SJCRH30 (cell line): ENCODE measurements at places on chromosomes 3 and 15. TPM values are rescaled to one million over a fixed set of nuclear protein-coding genes. Genes with fewer than 3 reads are reported as not detected.
A peak's percentile ranks its signal among the peaks of the same experiment; 100 is the strongest.

DNA sequence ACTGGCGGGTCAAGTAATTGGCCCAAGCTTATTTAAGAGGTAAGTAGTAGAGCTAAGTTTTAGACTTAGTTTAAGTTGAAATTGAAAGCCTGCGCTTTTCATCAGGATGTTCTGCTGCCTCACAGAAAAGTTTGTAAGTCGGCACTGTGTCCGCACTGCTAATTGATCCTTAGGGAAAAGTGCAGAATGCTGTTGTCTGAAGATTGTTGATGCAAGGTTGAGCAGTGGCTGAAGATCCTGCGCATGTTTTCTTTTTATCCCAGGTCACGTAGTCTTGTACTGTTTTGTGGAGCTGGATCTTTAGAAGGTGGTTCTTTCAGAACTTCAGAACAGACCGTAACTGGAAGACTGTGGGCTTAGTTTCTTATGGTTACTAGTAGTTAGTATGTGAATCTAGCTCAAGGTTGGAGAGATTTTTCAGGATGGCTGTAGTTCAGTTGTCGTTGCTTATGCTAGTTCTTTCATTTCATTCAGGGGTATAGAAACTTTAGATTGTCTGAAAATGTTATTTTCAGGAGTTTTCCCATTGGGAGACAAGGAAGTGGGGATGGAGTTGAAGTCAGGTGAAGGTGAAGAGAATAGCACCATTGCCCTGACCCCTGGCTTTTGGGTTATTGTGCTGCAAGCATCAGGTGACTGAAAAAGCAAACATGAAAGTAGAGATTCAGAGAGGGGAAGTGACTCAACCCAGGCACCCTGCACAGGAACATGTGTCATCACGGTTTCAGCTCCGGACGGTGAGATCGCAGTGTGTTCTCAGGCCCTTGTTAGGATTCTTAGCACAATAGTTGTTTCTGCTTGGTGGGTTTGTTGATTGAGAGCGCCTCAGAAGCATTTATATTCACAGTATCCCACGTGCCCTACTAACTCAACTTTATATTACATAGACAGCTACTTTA lies 32.8 kb downstream of the AKAP13 start:
- no peak overlapping the region for H3K4me3 ChIP-seq
- no peaks in the 10 kb centered on the region for H3K36me3 ChIP-seq

DNA sequence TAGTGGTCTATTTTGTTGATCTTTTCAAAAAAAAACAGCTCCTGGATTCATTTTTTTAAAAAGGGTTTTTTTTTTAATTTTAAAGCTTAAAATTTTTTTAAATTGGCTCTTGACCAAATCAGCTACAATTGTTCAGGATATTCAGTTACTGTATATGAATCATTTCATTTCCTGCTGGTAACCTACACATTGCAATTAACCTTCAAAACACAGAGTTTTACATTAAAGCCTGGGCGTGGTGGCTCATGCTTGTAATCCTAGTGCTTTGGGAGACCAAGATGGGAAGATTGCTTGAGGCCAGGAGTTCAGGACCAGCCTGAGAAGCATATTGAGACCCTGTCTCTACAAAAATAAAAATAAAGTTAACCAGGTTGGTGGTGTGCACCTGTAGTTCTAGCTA lies 163.4 kb downstream of the ALDH1A2 start:
- no peak for DNase-seq
- no peaks in the 10 kb centered on the region for H3K4me1 ChIP-seq
- no peak overlapping the region for H3K27ac ChIP-seq
- H3K4me3 ChIP-seq: no peak overlapping the region
- no peaks in the 10 kb centered on the region for H3K36me3 ChIP-seq

DNA sequence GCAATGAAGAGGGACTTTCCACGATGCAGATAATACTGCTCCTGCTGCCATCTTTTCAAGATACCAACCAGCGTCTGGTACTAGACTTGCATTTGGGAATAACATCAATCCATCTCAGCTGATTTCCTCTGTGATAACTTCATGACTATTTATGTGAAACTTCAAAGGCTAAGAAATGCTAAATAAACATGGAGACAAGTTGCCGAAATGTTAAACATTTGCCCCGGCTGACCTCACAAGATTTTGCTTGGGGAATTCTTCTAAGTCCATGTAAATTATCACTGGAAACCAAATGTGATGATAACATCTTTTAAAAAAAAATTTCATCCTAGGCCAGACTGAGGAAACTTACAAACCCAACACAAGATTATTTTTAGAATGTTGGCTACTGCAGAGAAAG lies 185.8 kb upstream of the PRICKLE2 start:
- no peak overlapping the region for H3K4me3 ChIP-seq
- DNase-seq: no peak
- no peak overlapping the region for H3K27ac ChIP-seq
- no peaks in the 10 kb centered on the region for H3K36me3 ChIP-seq

DNA sequence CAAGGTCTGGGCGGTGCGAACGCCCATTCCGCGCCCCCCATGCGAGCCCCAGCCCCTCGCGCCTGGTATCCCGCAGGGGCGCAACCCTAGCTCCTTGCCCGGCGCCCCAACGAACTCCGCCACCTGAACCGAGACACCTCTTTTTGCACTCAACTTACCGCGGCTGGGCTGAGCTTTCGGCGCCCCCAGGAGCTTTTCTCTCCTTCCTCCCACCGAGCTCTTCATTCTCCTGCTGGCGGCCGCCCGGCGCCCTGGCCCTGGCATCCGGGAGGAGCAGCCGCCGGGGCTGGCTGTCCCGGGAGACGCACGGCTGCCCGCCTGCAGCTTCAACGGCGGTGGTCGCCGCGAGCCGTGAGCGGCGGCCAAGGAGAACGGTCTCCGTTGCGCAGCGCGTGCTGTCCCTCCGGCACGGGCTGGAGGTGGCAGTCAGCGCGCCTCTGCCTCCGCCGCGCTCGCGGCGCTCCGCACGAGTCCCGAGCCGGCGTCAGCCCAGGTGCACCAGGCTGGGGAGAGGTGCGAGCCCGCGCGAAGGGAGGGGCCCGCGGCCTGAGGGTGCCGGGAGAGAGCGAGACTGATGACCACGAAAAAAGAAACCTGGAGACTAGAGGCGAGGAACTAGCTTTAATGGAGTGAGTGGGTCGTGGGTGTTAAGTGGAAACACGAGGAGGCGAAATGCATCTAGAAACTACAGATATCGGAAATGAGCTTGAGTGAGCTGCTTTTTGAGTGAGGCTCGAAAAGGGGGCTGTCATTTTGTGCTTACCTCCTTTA lies 621.5 kb upstream of the ZNF385D start:
- H3K4me3 ChIP-seq: no peak overlapping the region
- no peak for DNase-seq
- H3K27ac ChIP-seq: no peak overlapping the region
- H3K36me3 ChIP-seq: no peaks in the 10 kb centered on the region; the same call in 1 of the 2 replicates
- H3K27me3 ChIP-seq: peaks cover 5% of the 10 kb centered on the region; the same call in 1 of the 2 replicates
- no peaks in the 10 kb centered on the region for H3K4me1 ChIP-seq

DNA sequence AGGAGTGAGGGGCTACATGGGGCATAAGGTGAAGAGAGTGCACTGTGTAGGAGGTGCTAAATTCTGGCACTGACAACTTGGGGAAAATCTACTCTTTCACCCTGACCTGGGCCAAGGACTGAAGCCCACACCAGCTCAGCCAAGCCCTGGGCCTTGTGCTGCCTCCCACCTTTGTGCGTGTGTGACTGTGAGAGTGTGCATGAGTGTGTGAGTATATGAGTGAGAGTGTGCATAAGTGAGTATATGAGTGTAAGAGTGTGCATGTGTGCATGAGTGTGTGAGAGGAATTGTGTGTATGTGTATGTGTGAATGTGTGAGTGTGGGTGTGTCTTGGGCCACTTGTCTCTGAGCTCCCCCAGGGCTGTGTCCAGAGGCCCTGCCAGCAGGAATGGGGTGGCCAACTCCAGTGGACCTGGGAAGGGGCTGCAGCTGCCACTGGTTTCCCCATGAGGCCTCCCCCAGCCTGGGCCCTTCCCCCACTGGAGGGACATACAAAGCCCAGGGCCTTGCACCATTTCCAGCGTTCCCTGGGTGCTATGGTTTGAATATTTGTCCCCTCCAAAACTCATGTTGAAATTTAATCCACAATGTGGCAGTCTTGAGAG lies 15.2 kb downstream of the C3orf22 start:
- no peak overlapping the region for H3K4me3 ChIP-seq
- H3K36me3 ChIP-seq: no peaks in the 10 kb centered on the region
- H3K4me1 ChIP-seq: no peaks in the 10 kb centered on the region

GRCh38 chr3:147298511-147298982 lies 107.8 kb downstream of the ZIC4 start:
- H3K4me3 ChIP-seq: peak overlapping the region; percentile 46
- peaks cover 19% of the 10 kb centered on the region for H3K4me1 ChIP-seq
- peak overlapping the region; percentile 75 for H3K27ac ChIP-seq
- no peaks in the 10 kb centered on the region for H3K27me3 ChIP-seq
- DNase-seq: peak; percentile 73
- H3K36me3 ChIP-seq: no peaks in the 10 kb centered on the region

- no peak for DNase-seq
- H3K27ac ChIP-seq: no peak overlapping the region
- no peak overlapping the region for H3K4me3 ChIP-seq
- H3K36me3 ChIP-seq: no peaks in the 10 kb centered on the region
- H3K4me1 ChIP-seq: peaks cover 2% of the 10 kb centered on the region; the same call in 1 of the 2 replicates
Measured at GRCh38 chr3:106249159-106249558, 380.3 kb upstream of the CBLB start.

DNA sequence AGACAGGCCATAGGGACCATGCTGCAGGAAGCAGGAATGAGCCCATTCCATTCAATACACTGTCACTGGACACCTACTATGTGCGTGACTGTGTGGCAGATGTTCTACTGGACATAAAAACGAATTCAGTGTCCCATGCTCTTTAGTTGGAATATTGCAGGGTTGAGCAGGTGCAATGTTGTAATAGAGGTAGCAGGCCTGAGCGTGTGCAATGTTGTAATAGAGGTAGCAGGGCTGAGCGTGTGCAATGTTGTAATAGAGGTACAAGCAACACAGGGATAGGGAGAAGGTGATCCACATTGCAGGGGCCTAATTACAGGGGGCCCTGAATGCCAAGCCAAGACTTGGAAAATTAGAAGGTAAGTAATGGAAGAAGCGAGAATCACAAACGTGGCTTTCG lies 261.4 kb upstream of the HES1 start:
- no peak for DNase-seq
- H3K4me3 ChIP-seq: no peak overlapping the region
- peaks cover 31% of the 10 kb centered on the region for H3K4me1 ChIP-seq
- no peaks in the 10 kb centered on the region for H3K27me3 ChIP-seq

GRCh38 chr3:184209146-184209923 lies 20.1 kb upstream of the VWA5B2 start:
- H3K27me3 ChIP-seq: no peaks in the 10 kb centered on the region
- no peaks in the 10 kb centered on the region for H3K4me1 ChIP-seq
- no peak overlapping the region for H3K4me3 ChIP-seq
- H3K27ac ChIP-seq: no peak overlapping the region
- DNase-seq: no peak

DNA sequence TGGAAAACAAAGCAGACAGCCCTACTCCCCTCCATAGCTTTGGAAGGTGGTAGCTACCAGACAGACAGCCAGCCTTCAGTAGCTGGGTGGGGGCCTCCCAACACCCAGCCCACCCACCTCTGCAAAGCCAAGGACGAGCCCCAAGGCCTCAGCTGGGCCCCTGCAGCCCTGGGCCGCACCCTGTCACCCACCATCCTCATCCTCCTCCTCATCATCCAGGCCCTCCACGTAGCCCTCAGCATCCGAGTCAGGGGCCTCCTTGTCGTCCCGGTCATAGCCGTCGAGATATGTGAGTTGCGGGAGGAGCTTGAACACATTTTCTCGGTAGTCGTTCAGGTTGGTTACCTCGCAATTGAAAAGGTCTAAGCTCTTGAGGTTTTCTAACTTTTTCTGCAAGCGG lies 36.5 kb downstream of the ANP32A start:
- H3K4me3 ChIP-seq: no peak overlapping the region
- H3K27me3 ChIP-seq: no peaks in the 10 kb centered on the region
- H3K27ac ChIP-seq: no peak overlapping the region
- DNase-seq: no peak
- H3K36me3 ChIP-seq: peaks cover 69% of the 10 kb centered on the region
- no peaks in the 10 kb centered on the region for H3K4me1 ChIP-seq

DNA sequence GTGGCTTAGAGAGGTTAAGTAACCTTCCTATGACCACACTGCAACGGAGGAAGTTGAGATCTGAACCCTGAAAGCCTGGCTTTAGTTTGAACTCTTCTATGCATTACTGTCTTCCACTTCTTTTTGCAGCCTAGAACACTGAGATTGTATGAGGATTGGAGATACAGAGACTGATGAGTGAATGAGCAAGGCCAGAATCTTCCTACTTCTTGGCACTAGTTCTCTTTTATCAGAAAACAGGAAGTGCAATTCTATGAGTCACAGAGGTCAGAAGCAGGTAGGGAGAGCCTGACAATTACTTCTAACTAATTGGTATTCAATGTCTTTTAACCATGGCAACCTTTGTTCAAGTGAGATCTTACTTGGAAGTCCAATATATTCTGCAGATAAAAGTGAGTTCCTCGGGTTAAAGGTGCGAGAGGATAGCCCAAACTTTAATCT lies 219.0 kb downstream of the SHQ1 start:
- H3K27me3 ChIP-seq: no peaks in the 10 kb centered on the region
- DNase-seq: no peak
- no peaks in the 10 kb centered on the region for H3K36me3 ChIP-seq
- H3K4me3 ChIP-seq: no peak overlapping the region
- peaks cover 12% of the 10 kb centered on the region for H3K4me1 ChIP-seq

PIERCE2 gene
- 0.20 TPM in 1 of 2 replicates, not detected in the other for total RNA-seq

ZNF80 gene
- 0.04 TPM in 1 of 2 replicates, not detected in the other for total RNA-seq

REC114 gene
- not detected in 2 replicates for total RNA-seq

NTRK3 gene
- 7.6 and 10.3 TPM in 2 replicates for total RNA-seq

SMCO1 gene
- total RNA-seq: not detected in 2 replicates
